ENCODE measurements at places on chromosomes 1 and 21.

GRCh38 chr1:28832966-28833365, 21.0 kb downstream of the OPRD1 start:
- DNase-seq: peak; percentile 37

DNA sequence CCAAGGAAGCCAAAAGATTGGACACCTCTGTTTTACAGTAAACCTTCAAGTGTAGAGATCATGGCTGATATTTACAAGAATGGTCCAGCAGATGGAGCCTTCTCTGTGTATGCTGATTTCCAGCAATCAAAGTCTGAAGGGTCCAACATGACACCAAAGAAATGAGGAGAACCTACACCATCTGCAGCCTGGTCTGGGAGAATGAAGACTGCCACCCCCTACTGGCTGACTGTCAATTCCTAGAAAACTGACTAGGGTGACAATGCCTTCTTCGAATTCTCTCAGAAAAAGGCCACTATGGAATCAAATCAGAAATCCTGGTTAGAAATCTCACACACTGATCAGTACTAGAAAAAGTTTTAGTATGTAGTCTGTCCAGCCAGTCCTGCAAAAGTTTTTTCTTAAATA, 83.3 kb downstream of the CDC42BPA start:
- peak; percentile 46 for DNase-seq

DNA sequence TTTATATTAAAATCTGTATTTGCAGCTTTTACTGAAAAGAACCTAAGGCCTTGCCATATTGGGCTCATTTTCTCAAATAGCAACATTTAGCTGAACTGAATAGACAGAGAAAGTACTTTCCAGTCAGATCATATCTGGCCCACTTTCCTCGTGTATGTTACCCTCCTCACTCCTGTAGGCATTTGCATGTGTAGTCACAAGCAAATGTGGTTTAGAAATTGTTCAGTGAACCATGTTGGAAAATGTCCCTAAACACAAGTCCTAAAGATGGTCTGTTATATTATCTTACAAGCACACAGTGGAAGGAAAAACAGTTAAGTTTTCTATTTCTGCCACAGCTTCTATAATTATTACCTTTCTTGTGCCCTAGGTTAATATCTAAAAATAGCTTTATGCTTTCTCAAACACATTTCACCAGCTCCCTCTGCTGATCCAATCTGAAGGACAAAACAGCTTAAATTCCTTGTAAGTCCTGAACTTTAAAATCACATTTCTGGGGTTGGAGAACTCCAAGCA, 606 bp upstream of the FMO4 start:
- no peak for DNase-seq

DNA sequence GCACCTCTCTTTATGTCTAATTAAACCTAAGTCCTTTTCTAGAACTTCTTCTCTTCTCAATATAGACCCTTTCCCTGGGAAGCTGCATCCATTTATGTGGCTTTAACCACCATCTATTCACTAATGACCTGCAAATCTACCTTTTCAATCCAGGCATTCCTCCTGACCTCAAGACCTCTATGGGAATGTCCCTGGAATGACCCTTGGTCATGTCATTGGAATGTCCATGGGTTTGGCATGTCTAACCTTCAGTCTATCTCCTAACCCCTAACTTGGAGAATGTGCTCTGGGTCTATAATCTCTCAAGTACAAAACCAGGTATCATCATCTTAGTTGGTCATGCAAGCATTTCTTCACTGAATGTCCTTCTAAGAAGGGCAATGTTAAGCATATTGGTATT, 196.1 kb downstream of the KCNH1 start:
- no peak for DNase-seq

- no peak for DNase-seq
These were observed 526.7 kb upstream of the ADAMTS5 start for GRCh38 chr21:27493542-27493941.

DNA sequence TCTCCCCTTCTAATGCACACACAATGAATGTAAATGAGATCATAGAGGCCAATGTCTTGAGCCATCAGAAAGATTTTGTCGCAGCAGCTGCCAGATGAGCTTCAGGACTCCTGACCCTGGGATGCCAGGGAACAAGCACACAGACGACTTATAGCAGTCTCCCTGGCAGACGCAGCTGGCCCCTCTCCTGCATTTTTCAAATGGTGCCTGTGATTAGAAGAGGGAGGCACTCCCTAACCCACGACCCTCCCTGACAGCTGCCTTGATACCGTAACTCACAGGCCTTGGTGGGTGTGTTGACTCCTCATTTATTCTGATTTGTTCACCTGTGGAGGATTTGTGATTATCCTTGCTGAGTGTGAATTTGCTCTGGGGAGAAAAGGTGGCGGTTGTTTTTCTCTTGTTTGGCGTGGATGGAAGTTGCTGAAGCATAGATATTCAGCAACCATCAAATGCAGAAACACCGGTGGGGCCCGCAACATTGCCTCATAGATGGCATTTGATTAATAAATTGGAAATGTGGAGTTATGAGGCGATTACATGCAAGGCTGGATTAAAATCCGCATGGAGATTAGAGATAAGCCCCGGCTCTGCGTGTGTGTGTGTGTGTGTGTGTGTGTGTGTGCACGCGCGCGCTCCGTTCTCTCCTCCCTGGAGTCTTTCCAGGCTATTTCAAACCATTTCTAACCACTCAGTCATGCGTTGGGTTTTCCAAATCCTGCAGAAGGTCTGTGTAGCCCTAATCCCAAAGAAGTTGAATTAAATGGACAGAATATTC, 2.1 kb upstream of the RD3 start:
- DNase-seq: no peak

DNA sequence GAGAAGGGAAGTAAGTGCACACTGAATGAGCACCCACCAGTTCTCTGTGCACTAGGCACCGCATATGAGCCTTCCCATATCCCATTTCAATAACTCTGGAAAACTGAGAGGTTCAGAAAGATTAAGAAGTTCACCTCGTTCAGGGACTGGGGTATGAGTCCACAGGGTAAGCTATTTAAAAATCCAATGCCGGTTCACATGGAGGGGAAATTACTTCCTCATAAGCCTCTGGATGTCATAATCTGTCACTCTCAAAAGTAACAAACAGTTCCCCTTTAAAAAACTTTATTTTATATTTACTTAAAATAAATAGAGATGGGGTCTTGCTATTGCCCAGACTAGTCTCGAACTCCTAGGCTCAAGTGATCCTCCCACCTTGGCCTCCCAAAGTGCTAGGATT, 1.9 kb downstream of the OR2B11 start:
- DNase-seq: no peak

- no peak for DNase-seq
These were observed 12.9 kb downstream of the PTPRF start for GRCh38 chr1:43543567-43543966.

- DNase-seq: no peak
These were observed 117.8 kb downstream of the DPYD start for GRCh38 chr1:97803026-97803425.

- DNase-seq: no peak
These were observed 184.0 kb upstream of the C1orf174 start for GRCh38 chr1:4084048-4084431.

GRCh38 chr1:202143768-202144401, 652 bp downstream of the ARL8A start:
- DNase-seq: no peak

- DNase-seq: no peak
These were observed 838.5 kb downstream of the USP25 start for GRCh38 chr21:16568244-16568643.

DNA sequence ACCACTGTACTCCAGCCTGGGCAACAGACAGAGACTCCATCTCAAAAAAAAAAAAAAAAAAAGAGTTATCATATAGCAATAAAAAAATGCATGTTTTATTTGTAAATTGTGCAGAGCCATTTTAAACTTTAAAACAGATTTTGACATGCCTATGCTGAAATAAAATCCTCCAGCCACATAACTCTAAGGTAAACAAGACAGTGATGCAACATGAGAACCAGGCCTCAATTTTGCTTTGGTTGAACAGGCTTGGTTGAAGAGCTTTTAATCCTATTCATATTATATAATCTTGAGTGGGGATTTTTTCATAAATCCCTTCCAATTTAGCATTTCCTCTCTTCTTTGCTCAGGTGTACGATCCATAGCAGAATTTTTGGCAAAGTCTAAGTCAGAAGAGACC, 26.1 kb downstream of the ARMH1 start:
- no peak for DNase-seq

DNA sequence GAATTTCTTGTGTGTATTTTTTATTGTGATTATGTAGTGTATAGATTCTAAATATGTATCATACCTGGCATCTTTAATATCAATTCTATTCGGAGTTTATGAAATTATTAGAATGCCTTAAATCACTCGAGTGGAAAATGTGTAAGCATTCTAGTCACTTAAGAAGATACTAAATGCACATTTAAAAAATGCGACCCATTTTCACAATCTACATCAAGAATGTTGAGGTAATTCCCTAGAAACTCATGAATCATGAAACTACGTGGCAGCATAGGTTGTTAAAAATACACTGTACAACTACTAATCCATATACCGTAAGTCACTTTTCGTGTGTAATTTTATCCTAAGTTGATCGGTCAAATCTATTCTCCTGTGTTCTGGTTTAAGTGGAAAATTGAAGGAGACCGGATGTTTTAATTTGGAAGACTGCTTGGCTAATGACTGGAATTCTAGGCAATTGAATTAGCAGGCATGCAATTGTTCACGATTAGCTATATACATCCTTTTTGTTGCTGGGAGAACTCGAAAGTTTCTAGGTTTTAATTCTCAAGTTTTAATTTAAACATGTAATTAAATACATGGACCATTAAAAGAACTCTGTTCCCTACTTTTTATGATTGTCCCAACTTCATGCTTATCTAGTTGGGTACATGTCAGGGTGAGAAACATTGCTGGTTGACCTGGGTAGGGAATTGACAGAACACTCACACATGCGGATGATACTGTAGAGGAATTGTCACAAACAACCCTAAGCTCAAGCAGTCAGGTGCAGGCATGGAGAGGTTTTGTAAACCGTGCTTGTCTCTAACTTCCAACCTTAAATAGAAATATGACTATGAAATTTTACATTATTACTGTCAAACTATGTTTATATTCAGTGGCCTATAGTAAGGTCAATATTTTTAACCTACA, 6.6 kb downstream of the ZBTB18 start:
- no peak for DNase-seq

DNA sequence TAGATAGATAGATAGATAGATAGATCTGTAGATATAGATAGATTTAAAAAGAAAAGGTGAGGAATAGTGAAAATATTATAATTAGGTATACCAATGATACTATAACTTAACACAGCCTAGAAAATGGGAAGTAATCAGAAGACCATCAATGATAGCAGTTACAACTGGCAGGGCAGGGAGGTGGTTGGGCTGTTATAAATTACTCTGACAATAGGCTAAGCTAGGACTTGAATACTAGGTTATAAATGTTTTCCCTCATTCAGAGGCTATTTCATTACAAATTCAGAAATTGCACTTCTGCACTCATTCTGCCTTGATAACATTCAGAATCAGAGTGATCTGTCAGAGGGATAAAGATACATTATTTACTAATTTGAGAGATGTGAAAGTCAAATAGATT, 273.4 kb upstream of the PLD5 start:
- DNase-seq: no peak

DNA sequence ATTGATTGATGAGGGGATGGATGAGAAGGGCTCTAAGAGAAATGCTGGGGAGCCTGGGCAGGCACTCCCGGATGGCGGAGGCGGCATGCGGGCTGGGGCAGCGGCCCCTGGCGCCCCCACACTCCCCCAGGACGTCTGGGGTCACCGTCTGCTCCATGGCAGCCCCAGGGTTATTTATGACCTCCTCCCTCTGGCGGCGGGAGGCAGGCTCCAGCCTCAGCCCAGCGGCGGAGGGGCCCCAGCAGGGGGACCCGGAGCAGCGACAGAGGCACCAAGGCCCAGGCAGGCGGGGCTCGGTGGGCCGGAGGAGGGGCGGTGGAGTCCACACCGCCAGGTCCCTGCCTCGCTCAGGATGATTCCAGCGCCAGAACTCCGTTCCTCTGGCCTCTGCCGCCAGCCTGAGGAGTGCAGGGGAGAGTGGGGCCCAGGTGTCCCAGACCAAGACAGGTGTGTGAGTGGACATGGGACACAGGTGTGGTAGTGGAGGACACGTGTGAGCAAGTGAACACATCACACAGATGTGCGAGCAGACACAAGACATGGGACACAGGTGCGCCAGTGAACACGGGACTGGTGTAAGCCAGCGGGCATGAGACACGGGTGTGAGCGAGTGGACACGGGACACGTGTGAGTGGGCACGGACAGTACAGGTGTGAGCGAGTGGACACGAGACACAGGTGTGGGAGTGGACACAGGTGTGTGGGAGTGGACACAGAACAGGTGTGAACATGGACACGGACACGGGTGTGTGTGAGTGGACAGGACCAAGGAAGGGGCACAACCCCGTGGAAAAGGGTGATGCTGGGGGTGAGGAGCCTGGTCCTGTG, 2.5 kb upstream of the SAMD11 start:
- peak; percentile 86 for DNase-seq

- DNase-seq: peak; percentile 56
These were observed 4.9 kb upstream of the PLEKHG5 start for GRCh38 chr1:6496365-6496721.

DNA sequence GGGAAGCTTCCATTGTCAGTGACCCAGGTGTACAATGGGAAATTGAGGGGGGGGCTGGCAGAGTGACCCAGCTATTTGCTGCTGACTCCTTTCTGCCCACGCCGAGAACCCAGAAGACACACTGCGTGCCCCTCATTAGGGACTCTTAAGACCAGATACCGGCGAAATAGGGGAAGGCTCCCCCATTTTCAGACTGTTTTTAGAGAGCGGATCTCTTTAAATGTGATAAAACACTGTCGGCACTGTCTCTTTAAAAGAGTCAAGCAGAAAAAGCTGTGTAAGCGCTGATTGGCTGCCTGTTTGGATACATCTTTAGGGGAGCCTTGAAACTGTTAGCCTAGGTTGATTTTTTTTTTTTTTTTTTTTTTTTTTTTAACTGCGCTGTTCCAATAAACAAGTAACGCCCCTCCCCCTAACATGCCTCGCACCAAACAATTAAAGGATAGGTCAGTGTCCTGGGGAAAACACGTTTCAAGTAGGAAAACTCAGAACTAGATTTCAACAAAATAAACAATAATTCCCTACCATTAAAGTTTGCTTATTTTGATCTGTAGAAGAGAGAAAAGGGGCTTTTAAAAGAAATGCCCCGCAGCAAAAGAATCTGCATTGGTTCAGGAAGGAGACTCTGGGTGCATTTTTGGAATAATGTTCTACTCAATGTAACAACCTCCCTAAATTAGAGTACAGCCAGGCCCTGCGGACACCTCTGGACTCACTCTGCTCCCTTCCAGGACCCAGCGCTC, 1.4 kb upstream of the SSBP3 start:
- DNase-seq: peak; percentile 97

GRCh38 chr1:226993814-226994585, 53.9 kb downstream of the COQ8A start:
- DNase-seq: no peak

DNA sequence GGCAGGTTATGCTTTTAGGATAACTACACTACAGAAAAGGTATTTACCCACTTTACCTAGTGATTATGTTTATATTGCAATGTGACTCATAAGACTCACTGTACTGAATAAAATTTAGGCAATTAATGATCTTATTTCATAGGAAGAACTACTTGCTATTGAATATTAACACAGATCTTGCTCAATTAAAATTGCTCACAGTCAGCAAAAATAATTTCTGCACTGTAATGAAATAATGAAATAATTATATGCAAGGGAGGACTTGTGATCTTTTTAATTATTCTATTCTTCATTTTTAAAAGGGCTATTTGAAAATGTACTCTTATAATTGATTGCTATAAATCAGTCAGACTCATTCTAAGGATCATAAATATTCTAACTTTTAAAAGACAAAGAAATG, 48.0 kb upstream of the FOXD3 start:
- DNase-seq: no peak

GRCh38 chr1:114558544-114558943, 22.9 kb downstream of the BCAS2 start:
- peak; percentile 9 for DNase-seq

Data from umbilical cord (tissue), 2 donors.